ENCODE measurements at places on chromosomes 1 and 21. TPM values are rescaled to one million over a fixed set of nuclear protein-coding genes. Genes with fewer than 3 reads are reported as not detected.

DNA sequence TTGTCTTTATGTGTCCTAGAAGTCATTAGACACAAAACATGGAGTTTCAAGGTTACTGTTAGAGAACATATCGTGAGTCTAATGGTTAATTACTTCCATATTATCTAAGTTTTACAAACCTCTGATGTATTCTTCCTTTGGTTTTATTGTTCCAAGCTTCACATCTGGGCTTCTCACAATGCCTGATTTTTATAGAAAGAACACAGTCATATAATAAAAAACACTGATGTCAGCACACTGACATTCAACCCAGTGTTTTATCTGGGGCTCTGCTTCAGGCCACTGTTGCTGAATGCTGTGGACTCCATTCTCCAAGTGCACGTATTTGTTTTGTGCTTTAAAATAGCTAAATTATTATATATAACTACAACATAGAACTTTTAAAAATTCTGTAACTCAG lies 232.9 kb downstream of the SMYD3 start:
- no peak for DNase-seq

DNA sequence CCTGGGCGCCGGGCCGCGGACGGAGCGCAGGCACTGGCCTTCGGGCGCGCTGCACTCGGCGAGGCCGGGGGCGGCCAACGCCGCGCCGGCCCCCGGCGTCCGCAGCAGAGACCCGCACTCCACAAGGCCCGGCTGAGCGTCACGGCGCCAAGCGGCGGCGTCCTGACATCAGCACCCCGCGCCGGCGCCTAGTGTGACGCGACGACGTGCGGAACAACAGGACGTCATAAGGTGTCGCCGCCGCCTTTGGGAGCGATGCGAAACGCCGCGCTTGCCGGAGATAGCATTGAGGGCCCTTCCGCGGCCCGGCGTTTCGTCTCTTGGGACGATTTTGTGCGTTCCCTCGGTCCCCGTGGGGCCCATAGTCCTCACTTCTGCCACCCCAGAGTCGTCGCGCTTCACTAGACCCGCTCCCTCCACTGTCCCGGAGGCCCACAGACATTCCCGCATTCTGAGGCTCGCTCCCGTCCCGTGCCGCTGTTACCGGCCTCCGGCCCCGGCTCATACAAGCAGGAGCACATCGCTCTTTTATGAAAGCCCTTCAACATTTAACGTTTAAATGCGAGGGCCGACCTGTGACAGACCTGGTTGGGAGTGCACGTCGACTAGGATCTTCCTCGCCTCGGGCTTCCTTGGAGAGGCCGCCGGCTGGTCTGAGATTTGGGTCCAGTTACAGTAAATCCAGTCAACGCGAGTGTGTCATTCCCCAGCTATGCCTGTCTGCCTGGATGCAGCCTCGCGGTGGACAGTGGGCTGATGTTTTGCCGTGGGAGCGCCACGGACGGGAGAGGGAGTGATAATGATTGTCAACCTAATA lies at the start of gene SSU72:
TSS of gene SSU72 (minus strand) at position 143 of the 817 bp plus-strand sequence. CDS start 306 bp downstream, outside the sequence.
- peak; percentile 98 for DNase-seq

DNA sequence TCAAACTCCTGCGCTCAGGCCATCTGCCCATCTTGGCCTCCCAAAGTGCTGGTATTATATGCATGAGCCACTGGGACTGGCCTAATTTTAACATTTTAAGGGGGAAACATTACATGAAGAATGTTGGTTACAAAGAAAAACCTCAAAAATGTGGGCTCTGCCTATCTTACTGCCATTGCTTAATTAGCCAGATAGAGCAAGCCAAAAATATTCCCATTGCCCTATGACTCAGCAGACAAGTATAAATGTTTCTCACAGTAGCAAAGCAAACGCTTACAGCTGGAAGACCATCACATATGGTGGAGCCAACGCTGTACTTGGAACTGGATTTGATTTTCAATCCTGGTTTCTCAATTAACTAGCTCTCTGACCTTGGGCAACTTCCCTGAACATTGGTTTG lies 502.0 kb downstream of the SMYD3 start:
- DNase-seq: no peak

GRCh38 chr21:14673649-14674048 lies 127.5 kb upstream of the SAMSN1 start:
- DNase-seq: peak; percentile 6

Gene OR6K2
- total RNA-seq: not detected

GRCh38 chr1:111436726-111437125 lies 9.2 kb upstream of the OVGP1 start:
- DNase-seq: no peak

- DNase-seq: no peak
These were observed 93.2 kb downstream of the LACTBL1 start for GRCh38 chr1:22879445-22879844.

Gene SPRR2B
- total RNA-seq: not detected

Gene TRMT1L
- total RNA-seq: 41.2 TPM

Gene DDR2
- total RNA-seq: 0.69 TPM
